WERI-Rb-1 (cell line): ENCODE measurements at places on chromosomes 7 and 10.

DNA sequence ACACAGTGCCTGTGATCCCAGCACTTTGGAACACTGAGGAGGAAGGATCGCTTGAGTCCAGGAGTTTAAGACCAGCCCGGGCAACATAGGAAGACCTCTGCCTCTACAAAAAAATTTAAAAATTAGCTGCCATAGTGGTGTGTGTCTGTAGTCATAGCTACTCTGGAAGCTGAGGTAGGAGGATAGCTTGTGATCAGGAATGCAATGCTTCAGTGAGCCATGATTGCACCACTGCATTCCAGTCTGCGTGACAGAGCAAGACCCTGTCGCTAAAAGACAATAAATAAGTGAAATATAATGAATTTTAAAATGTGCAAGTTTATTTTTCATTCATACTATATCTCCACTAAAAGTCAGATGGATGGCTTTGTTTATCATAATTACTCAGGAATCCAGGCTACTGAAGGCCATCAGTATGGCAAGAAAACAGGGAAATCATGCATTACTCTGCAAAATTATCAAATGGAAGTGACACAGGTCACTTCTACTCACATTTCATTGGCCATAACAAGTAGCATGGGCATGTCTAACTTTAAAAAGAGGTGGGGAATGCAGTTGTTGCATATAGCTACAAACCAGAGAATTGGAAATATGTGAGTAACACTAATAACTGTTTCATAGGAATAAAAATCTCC lies 32.9 kb upstream of the FAM3C start:
- no peak for DNase-seq

GRCh38 chr10:48478469-48478868 lies 126.4 kb downstream of the ARHGAP22 start:
- no peak for DNase-seq

- DNase-seq, result no peak
These were observed 171.4 kb downstream of the KMT2E start for GRCh38 chr7:105185290-105186010.

DNA sequence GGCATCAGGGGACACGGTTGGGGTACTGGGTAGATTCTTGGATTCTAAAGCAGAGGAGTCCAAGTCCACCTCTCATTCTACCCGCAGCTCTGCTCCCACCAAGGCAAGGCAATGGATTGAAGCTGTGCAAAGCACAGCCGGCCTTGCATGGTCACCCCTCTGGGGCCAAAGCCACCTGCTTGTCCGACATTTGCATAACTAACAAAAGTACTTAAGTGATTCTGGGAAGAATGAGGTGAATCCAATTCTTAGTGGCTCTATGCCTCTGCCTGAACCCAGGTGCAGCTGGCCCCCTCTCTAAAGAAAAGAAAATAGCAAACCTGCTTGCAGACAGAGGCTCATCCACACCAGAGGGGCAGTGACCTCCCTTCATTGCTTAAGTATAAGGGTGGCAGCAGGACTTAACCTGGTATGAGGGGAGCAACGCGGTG lies 10.7 kb upstream of the COBL start:
- DNase-seq, result no peak

DNA sequence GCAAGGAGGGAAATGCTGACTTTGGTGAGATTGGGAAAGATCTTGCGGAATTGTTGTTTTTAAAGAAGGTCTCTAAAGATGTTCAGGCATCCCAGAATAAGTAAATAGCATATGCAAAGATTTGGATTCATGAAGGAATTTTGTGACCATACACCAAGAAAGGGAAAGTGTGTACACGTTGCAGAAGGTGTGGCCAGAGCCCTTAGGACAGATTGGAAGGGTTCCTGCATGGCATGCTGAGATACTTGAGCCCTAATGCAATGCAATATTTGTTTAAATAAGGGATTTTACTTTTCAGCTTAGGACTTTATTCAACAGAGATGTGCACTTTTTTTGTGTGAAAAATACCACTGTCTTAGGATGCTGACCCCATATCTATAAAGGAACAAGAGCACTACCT lies 219.5 kb upstream of the INHBA start:
- DNase-seq, result no peak

DNA sequence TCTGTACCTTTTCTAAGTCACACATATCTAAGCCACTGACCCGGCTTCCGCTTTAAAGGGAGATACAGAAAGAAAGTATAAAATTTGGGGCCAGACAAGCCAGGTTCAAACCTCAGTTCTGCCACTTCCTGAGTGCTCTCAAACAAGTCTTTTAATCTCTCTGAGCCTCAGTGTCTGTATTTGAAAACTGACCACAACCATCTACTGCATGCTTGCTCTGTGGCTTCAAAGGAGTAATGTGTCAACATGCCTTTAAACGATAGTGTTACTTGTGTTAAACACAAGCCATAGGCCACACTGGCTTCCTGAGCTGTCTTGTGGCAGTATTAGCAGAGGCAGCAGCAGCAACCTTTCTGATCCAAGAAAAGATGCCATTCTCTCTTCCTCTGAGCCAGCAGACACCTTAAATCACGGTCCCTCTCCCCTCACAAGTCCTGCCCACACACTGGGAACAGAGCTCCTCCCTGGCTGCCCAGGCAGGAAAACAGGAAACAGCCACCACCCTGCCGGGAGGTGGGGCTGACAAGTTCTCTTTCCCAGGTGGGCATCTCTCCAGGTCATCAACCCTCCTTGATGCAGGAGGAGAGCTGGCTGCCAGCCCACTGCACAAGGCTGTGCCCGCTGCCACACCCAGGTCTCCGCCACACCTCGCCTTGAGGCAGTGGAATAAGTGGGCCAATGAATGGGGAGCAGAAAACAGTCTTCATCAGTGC lies 10.7 kb downstream of the HIP1 start:
- DNase-seq, result no peak

- no peak for DNase-seq
These were observed 22.1 kb downstream of the NCAPG2 start for GRCh38 chr7:158682456-158682855.

GRCh38 chr10:60974463-60975149 lies 30.6 kb upstream of the RHOBTB1 start:
- no peak for DNase-seq

GRCh38 chr10:14225379-14225778 lies 105.3 kb downstream of the FRMD4A start:
- no peak for DNase-seq

- DNase-seq, result no peak
These were observed at the start of gene RNF148 for GRCh38 chr7:122702872-122703510. RNF148 (minus strand) TSS chr7:122702922; CDS start chr7:122702750, 172 bp downstream.

DNA sequence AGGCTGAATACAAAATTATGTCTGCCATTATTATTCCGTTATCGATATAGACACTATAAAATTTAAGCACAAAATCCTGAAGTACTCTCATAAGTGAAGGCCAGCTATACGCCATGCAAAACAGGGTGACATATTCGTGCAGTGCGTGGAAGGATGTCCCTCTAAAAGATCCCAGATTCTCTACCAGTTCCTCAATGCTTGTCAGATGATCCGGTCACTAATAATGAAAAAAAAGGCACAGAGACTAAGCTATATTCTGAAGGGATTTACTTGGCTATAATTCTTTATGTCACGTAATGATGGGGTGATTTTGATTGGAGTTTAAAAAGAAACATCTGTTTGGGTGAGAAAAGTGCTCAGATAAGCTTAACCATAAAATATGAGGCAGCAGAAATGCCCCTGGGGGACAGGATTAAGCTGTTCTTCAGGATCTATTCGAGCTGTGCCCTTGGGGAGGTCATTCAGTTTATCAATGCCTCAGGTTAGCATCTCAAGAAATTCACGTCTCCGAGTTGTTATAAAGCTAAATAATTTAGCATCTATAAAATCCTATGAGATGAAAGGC lies 229.7 kb upstream of the PITRM1 start:
- DNase-seq, result peak; percentile 16
